Spleen (tissue), 13 donors: ENCODE measurements at places on chromosomes 1 and 21. TPM values are rescaled to one million over a fixed set of nuclear protein-coding genes. Genes with fewer than 3 reads are reported as not detected.

Gene MYBPH
- not detected for total RNA-seq

Gene HRNR
- not detected for total RNA-seq

Gene TMEM51
- total RNA-seq = 10.5 TPM

Gene RSPH1
- not detected for total RNA-seq

Gene NR5A2
- total RNA-seq = 0.19 TPM

Gene KRTAP10-12
- total RNA-seq = not detected
